ENCODE measurements at places on chromosomes 16 and 17.

- DNase-seq, result no peak
These were observed 128.6 kb downstream of the SHISA6 start for GRCh38 chr17:11369575-11369974.

- DNase-seq, result no peak
These were observed 894 bp downstream of the RNF227 start for GRCh38 chr17:7915179-7915610.

DNA sequence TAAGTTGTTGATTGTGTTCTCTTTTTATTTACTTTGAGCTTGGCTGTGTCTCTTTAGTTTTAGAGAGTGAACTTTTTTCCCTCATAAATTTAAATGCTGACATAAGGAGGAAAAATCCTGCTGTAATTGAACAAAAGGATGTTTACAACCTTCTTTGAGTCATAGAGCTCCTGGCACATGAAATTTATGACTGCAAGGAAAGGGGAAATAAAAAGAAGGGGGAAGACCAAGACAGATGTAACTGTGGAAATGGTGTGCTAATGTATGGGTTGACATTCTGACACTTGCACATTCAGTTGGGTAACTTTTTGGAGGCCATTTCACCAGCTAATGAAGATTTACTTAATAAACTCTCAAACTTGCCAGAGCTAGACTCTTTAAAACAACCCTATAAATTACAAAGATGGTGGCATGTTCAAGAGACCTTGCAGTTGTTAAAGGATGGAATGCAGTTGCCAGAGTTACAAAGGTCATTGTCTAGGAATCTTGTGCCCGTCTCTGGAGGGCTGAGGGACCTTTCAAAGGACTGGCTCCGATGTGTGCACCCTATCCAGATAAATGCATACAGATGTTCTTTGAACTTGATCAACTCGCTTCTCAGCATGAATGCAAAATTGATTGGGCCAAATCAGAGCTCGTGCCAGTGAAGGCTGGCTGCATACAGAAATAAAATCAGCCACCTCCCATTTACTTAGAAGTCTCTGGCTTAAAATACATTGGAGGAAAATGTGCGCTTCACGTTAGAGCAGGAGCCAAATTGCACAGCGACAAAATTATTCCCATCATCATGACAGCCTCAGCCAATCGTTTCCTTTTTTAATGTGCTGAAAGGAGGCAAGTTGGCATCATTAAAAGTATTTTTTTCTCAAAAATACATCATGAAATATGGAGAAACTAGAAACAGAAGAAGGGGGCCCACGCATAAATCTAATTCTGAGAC is 289.0 kb upstream of the XYLT1 start:
- no peak for DNase-seq

- no peak for DNase-seq
These were observed 34.1 kb downstream of the VPS53 start for GRCh38 chr17:680529-680928.

DNA sequence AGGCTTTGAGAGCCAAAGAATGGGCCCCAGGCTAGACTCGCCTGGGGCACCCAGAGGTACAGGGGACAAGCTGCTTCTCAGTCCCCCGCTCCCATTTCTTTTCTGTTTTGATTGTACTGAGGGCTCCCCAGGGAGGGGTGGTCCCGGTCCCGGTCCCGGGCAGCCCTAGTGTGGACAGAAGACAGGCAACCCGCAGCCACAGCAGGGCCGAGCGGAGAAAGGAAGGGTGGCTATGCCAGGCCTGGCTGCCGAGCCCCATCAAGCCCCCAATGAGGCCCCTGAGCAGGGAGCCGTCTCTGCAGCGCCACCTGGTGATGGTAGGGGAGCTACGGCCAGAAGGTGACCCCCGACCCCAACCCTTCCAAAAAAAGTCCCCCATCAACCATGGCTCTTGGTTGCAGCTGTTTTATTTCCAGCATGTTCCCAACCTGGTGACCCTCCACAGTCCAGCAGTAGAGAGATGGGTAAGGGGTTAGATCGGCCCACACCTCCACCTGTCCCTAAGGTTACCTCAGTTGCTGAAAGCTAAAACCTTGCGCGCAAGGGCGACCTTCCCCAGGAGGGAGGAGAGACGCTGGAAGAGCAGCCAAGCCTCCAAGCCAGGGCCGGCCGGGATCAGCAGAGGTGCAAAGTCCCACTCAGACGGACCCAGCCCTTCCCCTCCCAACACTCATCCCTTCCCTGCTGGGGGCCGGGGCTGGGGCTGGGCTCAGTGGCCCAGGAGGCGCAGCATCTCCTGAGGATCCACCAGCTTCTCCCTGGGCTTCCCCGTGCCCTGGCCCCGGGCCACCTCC is 2.6 kb upstream of the GRIN2C start:
- peak; percentile 45 for DNase-seq

- no peak for DNase-seq
These were observed 186.4 kb upstream of the ERCC4 start for GRCh38 chr16:13733561-13733960.

DNA sequence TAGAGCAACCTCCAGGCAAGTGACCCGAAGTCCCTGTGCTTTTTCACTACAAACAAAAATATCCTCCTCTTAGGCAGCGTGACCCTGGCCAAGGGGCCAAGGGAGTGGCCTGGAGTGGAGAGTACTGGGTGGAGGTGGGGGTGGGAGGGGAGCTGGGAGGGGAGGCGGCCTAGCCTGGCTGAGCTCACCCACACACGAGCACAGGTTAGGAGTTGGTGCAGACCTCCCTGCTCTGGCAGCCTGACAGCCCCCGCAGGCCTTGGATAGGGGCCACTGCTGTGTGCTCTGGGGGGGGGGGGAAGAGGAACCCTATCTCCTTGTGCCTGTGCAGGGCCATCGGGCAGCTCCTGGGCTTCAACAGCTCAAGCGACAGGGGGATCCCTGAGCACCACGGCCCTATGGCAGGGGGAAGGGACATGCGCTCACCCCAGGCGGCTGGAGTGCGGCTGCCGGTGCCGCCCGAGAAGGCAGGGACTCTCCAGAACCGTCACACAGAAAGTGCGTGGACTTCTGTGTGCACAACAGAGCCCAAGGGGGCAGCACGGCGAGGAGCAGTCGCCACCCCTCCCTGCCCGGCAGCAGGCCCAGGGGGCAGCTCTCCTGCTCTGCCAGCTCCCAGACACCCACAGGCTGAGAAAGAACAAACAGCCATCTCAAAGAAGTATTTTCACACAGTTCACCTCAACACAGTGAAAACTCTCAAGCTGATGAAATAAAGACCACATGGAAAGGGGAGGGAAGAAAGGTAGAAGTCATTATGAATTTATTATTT is 13.3 kb downstream of the SLC16A3 start:
- DNase-seq, result no peak

DNA sequence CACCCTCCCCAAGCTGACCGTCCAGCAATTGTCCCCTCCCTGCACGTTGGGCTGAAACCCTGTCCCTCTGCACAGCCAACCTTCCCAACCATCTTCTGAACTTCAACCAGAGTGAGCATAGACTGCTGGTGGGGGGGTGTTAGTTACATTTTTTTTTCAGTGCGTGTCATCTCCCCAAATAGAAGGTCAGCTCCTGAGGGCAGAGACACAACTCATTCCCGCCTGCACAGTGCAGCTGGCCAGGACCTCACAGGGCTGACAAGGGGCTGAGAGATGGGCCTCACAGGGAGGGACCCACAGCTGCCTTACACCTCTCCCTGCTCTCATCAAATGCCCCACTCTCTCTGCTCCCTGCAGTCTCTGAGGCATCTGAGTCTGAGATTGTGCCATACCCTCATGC is 8.4 kb downstream of the SRL start:
- no peak for DNase-seq

DNA sequence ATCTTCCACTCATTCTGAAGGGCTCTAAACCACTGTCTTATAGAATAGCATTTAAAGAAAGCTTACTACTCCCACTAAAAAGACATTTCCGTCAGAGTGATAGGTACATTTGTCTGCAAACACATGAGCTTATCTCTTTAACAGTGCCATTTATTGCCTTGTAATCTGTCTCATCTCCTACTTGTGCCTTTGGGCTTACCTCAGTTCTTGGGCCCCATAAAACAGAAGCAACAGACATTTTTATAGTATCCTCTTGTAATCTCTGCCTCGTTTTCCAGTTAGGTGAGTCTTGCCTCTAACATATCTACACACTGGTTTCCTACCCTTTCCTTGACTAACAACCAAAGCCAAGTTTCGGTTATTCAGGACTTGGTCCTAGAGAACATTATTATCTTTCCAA is 681.4 kb upstream of the KIF2B start:
- no peak for DNase-seq

DNA sequence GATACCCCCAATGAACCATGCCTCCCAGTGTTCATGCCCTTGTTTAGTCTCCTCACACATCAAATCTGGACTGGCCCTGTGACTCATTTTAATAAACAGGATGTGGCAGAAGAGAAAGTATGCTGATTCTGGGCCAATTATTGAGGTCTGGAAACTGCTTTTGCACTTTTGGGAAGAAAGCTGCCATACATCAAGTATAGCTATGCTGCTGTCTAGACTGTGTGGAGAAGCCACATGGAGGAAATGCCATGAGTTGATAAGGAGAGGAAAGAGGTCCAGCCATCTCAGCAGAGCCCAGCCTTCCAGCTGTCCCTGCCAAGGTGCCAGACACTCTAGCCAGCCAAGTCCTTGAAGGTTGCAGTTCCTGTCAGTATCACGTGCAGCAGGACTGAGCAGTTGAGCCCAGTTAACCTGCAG is 16.7 kb downstream of the RPRML start:
- DNase-seq, result peak; percentile 76

- no peak for DNase-seq
These were observed 954 bp downstream of the IL32 start for GRCh38 chr16:3066440-3066748.

- no peak for DNase-seq
These were observed 28.6 kb downstream of the OSBPL7 start for GRCh38 chr17:47792979-47793378.

DNA sequence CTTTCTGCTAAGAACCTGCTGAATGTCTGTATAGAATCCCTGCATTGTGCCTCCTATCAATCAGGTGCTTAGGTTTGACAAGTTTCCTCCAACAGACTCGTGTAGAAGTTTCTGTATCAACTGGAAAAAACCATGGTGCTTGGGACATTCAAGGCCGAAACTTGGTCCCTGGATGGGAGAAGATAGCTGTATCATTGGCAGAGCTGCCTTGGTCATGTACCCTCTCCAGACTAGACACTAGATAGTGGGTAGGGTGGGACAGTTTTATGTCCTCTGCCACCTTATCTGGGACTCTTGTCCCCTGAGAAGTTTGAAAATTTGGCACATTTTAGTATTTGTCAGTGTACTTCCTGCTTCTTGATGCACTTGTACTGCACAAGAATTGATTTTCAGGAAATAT is 520.8 kb downstream of the WWOX start:
- DNase-seq, result no peak

DNA sequence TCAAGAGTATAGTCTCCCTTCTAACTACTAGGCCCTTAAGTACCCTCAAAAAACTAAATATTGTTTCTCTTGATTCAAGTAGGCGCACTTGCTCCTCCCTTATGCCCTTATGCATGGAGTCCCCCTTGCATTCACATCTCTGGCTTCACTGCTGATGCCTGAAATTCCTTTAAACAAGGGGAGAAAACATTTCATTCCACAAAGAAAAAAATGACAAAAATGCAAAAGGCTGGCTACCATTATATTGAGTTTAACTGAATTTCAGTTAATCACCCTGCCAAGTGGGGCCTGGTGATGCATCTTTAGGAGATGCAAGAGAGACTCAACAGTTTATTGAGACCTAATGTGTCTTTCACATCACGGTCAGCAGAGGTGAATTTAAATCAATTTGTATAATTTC is 35.6 kb downstream of the CRLF3 start:
- peak; percentile 67 for DNase-seq

- no peak for DNase-seq
These were observed 2.1 kb downstream of the KREMEN2 start for GRCh38 chr16:2966043-2966807.

DNA sequence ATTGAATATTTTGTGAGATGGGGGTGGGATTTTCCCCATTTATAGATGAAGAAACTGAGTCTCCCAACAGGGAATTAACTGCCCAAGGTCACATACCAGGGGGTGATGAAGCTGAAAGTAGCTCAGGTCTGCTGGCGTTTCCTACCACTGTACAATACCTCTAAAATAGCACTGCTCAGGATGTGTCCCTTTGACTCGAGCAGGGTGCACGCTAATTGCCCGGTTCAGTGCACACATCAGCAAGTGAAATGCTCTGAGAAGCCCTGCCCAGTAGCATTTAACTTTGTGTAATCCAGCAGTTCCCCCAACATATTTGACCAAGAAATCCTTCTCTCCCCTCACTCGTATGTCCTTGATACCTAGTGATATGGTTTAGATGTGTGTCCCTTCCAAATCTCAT is 50.1 kb upstream of the DDX52 start:
- DNase-seq, result no peak

GRCh38 chr17:34110315-34110714 is 144.8 kb upstream of the CCL2 start:
- no peak for DNase-seq

GRCh38 chr16:85983606-85984230 is 84.8 kb downstream of the IRF8 start:
- no peak for DNase-seq

DNA sequence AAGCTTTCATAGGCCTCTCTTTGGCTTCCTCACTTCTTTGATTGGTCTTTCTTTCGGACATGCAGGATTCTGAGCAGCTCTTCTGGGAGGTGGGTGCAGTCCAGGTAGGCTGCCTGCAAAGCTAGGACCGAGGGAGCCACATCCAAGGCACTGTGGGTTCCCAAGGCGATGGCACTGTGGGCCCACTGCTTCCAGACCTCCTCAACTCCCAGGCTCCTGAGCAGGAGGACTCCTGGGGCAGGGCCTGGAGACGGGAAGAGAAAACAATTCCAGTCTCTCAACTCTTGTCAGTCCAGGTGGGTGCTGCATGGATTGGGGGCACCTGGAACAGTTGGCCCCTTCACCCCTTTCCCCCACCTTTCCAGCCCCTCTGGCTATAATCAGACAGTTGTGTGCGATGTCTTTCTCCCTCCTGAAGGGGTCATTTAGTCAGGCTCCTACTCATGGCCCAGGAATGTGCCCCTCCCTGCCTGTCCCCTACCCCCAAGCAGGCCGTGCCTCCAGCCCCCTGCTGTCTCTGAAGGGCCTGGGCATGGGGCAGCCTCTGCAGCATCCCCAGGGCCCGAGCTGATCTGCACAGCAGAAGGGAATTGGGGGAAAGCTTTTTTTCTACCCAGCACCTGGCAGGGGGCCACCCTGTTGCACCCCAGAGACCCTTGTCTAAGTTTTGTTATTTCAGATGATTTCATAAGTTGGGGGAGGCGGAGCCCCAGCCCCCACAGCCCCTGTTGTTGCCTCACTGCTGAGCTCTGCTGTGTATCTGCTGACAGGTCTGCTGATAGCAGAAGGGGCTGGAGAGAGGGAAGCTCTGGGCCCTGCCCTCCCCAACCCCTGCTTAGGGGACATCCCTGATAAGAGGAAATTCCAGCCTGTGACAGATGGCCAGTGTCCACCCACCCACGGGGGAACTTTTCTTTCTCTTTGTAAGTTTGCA is 330.3 kb downstream of the SEC14L1 start:
- peak; percentile 90 for DNase-seq

Measured in fibroblast of skin of back (primary cell).